ENCODE measurements at places on chromosomes 13 and 19.

DNA sequence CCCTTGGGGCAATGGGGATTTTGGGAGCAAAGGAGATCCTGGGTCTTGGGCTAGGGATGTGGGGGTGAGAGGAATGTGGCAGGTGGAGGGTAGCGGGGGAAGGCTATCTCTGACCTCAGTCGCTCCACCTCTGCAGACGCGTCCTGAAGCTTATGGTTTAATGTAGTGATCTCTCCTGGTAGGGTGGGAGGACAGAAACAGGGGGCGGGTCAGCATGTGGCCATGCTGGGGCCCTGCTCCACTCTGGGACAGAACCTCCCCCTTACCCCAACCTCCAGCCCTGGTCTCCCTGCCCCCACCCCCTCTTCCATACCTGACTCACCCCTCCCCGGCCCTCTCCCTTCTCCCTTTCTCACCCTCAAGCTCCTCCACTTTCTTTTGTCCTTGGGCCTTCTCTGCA lies 1.4 kb downstream of the BST2 start:
- DNase-seq: peak; percentile 27

DNA sequence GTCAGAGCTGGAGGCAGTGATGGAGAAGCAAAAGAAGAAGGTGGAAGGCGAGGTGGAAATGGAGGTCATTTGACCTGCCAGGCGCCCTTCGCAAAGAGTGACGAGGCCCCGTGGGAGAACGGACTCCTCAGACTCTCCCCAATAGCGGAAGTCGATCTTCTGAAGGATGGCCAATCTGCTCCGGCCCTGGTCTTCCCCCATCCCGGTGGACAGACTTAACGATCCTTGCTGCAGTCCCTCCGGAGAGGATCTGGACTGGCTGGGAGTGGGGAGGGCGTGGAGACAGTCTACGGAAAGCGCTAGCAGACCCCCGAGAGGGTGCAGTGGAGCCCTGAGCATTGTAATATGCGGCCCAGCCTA lies 11.9 kb downstream of the EPS8L1 start:
- no peak for DNase-seq

DNA sequence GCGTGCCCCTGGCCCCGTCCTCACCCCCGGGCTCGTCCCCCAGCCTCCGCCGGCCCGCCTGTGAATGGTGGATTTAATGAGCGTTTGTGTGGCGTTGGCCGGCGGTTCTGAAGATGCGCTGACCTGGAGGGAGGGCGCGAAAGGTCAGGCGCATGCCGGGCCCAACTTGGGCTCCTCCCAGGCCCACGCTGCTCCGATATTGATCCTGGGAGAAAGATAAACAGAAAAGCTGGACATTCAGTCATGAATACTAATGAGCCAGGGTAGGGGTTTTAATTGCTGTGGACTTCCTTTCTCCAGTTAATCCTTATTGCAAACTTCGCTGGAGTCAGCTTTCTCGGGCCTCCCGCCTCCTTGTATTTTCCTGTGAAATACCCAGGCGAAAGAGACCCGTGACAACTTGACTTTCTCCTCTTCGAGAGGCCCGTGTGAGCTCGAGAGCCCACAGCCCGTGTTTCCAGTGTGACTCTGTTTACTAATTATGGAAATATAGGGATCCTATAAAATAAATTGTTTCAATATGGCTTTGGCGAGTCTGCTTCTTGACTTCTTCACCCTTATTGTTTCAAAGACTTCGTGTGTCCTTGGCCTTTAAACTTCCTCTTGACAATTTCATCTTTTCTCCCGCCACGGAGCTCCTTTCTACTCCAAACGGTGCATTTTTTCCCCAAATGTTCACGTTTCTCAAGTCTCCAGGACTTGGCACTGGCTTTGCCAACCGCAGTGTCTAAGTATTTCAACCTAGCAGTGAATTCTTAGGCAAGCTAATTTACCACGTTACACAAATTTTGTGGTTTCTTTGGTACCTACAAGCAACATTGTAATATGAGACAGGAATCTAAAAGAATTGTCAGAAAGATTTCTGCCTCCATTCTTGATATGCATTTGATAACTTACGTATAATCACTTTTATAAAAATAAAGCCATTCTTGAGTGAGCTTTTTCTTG lies 10.5 kb downstream of the ZIC2 start:
- no peak for DNase-seq

- no peak for DNase-seq
Observed at GRCh38 chr13:111916201-111916600, 150.7 kb upstream of the SOX1 start.
